Stimulated activated CD4-positive, alpha-beta T cell treated with anti-CD3 and anti-CD28 coated beads, Interleukin-4, amount 100 ng/mL, for 4 hours (primary cell): ENCODE measurements at places on chromosomes 4 and X.

GRCh38 chr4:126137782-126138170 lies 823.0 kb downstream of the FAT4 start:
- no peak for DNase-seq

DNA sequence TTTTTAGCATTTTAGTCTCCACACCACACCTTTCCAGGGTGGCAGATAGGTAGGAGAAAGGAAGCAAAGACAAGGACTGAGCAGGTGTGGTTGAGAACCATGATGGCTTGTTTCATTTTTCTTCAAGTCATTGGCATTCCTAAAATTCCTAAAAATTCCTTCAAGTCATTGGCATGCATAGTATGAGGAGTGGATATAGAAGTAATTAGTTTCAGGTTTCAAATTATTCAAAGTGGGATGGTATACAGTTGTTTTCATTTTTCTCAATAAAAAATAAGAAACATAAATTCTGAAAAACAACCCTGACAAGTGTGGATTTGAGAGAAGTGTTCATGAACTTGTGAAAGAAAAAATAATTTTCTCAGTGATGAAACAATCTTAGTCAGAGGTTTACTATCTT lies 22.3 kb upstream of the HERC3 start:
- no peak for DNase-seq

DNA sequence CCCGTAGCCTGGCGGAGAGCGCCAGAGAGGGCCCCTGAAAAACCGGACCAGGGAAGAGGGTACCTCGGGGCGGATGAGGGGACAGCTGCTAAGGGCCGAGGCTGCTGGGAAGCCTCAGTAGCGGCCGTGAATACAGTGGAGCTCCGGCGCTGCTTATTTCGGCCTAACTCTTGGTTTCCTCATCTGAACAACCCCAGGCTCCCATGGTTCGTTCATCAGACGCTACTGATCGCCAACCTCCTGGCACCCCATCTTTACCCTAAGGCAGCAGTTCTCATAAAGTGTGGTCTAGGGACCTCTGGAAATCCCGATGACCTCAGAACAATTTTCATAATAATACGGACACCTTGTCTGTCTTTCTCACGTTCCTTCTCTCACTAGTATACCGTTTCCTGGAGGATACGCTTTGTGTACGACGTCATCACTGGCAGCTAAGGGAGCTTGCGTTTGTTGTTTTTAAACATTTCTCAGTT lies 645 bp upstream of the RAB28 start:
- no peak for DNase-seq

- no peak for DNase-seq
These were observed 23.4 kb downstream of the STIM2 start for GRCh38 chr4:26884026-26884425.

GRCh38 chr4:55615008-55615407 lies 21.1 kb downstream of the NMU start:
- no peak for DNase-seq

GRCh38 chr4:186342582-186342981 lies 76.6 kb downstream of the F11 start:
- no peak for DNase-seq

- DNase-seq: no peak
These were observed 168.7 kb downstream of the SCFD2 start for GRCh38 chr4:53196882-53197771.

- no peak for DNase-seq
These were observed 832.7 kb upstream of the INTU start for GRCh38 chr4:126799971-126800574.

DNA sequence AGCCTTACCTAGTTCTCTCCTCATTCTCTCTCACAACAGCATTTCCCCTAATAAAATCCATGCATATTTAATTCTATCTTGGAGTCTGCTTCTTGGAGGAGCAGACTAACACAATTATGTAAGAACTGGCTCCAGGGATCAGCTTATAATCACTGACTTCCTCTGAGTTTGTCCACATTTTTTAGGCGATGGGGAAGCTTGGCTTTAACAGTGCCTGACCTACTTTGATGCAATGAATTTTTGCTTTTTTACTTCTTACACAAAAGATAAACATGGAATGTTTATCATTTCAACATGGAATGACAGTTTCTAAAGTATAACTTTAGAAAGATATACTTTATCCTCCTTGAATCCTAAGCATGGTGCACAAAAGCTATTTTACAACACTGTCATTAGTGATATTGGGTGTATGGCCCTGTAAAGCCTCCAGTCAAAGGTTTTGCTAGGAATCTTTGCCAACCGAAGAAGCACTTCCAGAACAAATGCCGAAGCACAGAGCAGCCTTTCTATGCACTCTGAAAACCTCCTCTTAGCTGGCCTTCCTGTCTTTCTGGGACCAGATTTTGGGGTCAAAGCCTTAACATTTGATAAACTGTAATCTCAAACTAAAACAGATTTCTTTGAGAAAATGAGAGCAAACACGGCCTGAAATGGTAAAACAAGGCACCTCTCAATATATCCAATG lies 736 bp downstream of the BDH2 start:
- DNase-seq: no peak
